CD4-positive, CD25-positive, alpha-beta regulatory T cell (primary cell): ENCODE measurements at places on chromosomes 16 and 17. TPM values are rescaled to one million over a fixed set of nuclear protein-coding genes. Genes with fewer than 3 reads are reported as not detected.

The TMEM100 gene
- total RNA-seq = not detected

The CPHXL2 gene
- not detected for total RNA-seq

The LSM12 gene
- 42.6 TPM for total RNA-seq

The CDK10 gene
- 97.5 TPM for total RNA-seq

The COX6A2 gene
- not detected for total RNA-seq

The SLC38A8 gene
- not detected for total RNA-seq

The KRT39 gene
- not detected for total RNA-seq

The CLEC18B gene
- total RNA-seq = 0.91 TPM

The TBC1D3E gene
- not detected for total RNA-seq

The SEPTIN12 gene
- total RNA-seq = 0.27 TPM

The CCDC78 gene
- 2.5 TPM for total RNA-seq

The TMEM220 gene
- 0.15 TPM for total RNA-seq

The LRRC3C gene
- total RNA-seq = not detected

The TMIGD1 gene
- total RNA-seq = not detected

The CAMKK1 gene
- total RNA-seq = 3.2 TPM

The ABR gene
- 116 TPM for total RNA-seq

The ATP2A3 gene
- total RNA-seq = 306 TPM
